ENCODE measurements at places on chromosomes 16 and 17. TPM values are rescaled to one million over a fixed set of nuclear protein-coding genes. Genes with fewer than 3 reads are reported as not detected.

DNA sequence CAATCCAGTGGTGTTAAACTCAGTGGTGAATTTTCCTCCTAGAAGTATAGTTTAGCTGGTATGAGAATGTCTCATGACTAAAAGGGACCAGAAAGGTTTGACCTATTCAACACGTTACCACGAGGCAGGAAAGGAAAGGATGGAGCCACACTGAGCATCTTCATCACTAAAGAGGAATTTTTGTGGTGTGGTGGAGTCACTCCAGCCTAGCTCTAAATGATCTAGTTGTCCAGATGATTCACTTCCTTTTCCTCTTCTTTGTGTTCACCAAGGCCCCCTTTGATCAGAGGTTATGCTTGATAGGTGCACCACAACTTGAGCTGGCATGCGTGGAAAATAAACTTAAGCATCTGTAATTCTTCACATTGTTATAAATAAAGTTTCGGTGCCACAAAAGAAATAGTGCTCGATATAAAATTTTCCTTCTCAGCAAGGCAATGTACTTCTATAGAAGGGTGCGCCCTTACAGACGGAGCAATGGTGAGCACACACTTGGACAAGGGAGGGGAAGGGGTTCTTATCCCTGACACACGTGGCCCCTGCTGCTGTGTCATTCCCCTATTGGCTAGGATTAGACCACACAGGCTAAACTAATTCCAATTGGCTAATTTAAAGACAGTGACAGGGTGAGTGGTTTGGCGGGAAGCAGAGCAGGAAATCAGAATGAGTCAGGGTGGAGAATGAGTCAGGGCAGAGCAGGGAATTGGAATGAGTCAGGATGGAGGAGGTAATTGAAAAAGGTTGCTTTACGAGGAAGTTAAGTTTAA is 254.6 kb downstream of the HS3ST3A1 start:
- peak; percentile 86 for DNase-seq

GRCh38 chr17:71849783-71850768 is 270.7 kb upstream of the SOX9 start:
- peak; percentile 45 for DNase-seq

- DNase-seq, result no peak
Observed at GRCh38 chr16:57804111-57804837, 2.0 kb upstream of the KIFC3 start.

DNAH17 gene
- total RNA-seq, result 0.35 TPM

MSLN gene
- total RNA-seq, result 13.5 TPM

- no peak for DNase-seq
Observed at GRCh38 chr17:83146347-83146746, 66.9 kb downstream of the METRNL start.

- no peak for DNase-seq
Observed at GRCh38 chr16:57062329-57062728, 30.1 kb upstream of the CPNE2 start.

DNA sequence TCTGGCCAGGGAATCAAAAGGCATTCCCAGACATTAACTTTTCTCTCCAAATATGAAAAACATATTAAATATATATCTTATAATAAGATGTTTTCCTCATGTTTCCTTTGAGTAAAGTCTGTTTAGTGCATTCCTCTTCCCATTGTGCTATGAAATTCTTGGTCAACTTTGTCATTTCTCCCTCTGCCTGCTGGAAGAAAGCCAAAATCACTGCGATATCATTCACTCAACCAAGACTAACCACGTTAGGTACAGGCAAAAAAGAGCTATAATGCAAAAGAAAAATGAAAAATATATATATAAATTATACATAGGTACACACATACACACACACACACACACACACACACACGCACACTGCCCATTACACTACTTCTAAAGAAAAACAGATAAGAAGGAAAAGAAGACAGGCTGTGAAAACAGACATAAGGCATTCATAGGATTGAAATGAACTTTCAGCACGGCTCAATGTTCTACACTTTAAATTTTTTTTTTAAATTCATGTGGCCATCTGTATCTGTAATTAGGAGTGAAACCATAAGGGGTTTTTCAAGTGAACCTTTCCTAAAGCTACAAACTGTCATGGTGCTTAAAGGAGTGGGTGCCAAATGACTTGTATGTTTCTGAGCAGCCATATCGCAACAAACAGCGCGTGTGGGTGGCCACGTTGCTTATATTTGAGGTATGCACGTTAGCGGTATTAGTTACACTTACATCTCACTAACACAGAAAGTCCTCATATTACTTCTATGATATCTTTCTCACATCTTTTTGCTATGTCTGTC is 71.6 kb upstream of the PSMD7 start:
- DNase-seq, result peak; percentile 36

- no peak for DNase-seq
Observed at GRCh38 chr16:17440131-17440530, 30.6 kb downstream of the XYLT1 start.

DNA sequence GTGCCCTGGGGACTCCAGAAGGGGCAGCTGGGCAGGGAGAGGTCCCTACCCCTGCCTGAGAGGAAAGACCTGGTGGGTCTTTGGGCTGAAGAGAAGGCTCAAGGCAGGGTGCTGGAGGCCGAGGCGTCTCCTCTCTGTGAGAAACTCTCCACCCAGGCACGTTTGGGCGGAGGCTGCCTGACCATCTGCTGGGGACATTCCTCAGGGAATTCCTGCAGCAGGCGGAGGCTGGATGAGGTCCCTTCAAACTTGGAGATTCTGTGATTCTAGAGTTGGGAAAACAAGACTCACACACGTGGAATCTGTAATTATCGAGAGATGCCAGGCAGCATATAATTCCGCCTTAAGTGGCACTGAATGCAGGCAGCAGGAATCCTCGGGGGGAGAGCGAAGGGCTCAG is 21.1 kb upstream of the PHF12 start:
- DNase-seq, result no peak

- DNase-seq, result no peak
Observed at GRCh38 chr17:14429084-14429483, 128.2 kb downstream of the HS3ST3B1 start.

DNA sequence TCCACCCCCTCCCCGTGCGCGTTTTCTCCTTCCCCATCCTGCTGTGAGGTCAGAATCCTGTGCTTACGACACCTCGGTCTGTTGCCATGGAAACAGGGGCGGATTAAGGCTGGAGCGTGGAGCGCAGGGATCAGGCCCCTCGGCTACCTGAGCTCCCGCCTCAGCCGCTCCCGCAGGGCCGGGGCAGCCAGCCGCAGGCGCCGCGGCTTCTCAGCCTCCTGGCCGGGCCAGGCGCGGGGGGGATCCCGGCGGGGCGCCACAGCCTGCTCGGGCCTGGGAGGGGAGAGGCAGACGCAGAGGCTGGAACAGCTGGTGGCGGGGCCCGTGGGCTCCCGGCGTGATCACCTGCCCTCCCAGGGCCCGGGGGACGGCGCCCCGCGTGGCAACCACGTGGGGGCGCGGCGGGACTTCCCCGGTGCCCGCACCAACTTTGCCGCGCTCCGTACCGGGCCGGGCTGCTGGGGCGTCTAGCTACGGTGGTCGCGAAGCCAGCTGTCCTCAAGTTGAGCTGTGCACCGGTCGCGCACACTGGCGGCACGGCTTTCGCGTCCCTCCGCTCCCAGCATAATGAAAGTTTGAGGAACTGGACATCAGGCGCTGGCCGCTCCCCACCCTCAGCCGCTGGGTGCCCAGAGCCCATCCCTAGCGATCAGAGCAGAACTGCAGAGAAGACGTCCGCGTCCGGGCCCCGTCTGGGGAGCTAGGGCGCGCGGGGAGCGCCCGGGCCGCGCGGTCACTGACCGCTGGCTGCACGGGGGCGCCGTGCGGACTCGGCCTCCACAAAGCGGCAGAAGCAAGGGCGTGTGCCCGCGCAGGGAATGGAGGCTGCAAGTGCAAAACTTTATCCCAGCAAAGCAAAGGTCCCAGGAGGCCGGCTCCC is 1.2 kb downstream of the RTN4RL1 start:
- DNase-seq, result no peak

DNA sequence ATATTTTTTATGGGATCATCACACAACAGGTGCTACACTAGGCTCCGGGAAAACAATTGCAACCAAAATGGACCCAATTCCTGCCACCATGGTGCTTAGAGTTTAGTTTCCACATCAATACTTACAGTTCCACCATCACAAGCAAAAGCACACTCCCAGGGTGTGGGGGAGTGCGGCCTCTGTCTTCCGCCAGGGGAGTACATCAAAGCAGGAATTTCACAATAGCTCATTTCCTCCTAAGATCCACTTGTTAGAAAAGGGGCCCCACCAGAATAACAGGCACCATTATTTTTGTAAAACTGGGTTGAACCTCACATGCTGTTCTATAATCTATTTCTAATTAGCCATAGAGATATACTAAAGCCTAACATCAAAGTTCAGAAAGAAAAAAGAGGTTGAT is 44.3 kb upstream of the PSMD7 start:
- DNase-seq, result no peak

EVI2B gene
- total RNA-seq, result not detected

GRCh38 chr17:39667945-39668924 is at the start of gene PNMT:
PNMT (plus strand) TSS chr17:39668453; CDS start chr17:39668476, 23 bp downstream.
- no peak for DNase-seq

FOXC2 gene
- 0.17 TPM for total RNA-seq

MAP2K6 gene
- 3.3 TPM for total RNA-seq

GRCh38 chr16:89983536-89983935 is 35.0 kb downstream of the DEF8 start:
- no peak for DNase-seq

SLFN13 gene
- 9.2 TPM for total RNA-seq

AIPL1 gene
- not detected for total RNA-seq
